CD4-positive, alpha-beta memory T cell (primary cell): ENCODE measurements at places on chromosomes 12 and 14.
A peak's percentile ranks its signal among the peaks of the same experiment; 100 is the strongest.

DNA sequence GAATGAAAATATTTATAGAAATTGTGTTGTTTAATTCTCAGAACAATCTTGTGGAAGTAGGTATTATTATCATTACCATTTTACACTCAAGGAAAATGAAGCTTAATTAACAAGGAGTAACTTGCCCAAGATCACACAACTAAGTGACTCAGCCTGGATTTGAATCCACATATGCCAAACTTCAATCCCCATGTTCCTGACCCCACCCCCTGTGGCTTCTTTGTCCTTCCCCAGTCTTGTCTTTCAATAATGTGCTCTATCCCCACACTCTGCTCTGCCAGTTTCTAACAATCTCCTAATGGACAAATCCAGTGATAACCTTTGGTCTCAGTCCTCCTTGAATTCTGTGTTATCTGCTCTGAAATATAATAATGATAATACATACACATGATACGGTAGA lies 355.2 kb downstream of the BMP4 start:
- DNase-seq = no peak

GRCh38 chr14:46197856-46198255 lies 453.7 kb downstream of the RPL10L start:
- DNase-seq = no peak

GRCh38 chr14:77270361-77271112 lies 469 bp downstream of the NGB start:
- no peak for DNase-seq

- DNase-seq = no peak
Observed at GRCh38 chr14:96039633-96040311, 610 bp downstream of the C14orf132 start.

DNA sequence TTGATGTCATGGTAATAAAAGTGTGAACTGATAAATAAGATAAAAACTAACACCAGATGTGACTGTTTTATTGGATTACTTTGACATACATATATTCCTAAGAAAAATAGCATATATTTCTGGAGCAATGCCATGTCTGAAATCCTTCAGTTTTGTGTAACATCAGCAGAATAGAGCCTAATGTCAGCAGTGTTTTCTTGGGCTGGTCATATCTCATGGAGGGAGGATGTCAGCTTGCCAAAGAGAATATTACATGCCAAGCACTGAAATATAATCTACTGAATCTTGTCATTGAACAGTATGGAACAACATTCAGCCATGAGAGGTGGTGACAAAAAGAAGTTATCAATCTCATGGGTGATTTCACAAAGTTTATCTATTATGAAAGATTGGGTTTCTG lies 220.3 kb downstream of the KLHL28 start:
- DNase-seq = no peak

GRCh38 chr12:3461391-3461790 lies 29.6 kb upstream of the PRMT8 start:
- no peak for DNase-seq

GRCh38 chr12:96327346-96327745 lies 72.9 kb downstream of the CDK17 start:
- DNase-seq = no peak

DNA sequence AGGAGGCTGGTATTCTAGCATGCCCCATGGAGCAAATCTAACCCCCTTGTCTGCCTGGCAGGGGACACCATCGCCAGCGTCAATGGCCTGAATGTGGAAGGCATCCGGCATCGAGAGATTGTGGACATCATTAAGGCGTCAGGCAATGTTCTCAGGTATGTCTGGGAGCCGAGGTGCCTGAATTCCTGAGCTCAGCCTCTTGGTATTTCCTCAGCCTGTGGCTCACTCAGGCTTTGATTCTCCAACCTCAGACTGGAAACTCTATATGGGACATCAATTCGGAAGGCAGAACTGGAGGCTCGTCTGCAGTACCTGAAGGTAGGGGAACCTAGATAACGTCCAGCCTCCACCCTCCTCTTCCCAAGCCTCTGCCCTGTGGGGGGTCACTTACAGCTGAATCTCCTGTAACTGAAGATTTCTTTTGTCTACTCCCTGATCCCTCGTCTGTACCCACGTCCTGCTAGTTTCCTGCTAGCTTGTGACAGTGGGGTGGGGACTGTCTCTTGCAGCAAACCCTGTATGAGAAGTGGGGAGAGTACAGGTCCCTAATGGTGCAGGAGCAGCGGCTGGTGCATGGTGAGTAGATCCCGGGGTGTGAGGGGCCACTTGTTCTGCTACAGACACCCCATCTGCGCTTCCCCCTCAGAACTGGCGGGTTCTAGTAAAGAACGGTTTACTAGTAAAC lies 7.0 kb downstream of the TAMALIN start:
- no peak for DNase-seq

DNA sequence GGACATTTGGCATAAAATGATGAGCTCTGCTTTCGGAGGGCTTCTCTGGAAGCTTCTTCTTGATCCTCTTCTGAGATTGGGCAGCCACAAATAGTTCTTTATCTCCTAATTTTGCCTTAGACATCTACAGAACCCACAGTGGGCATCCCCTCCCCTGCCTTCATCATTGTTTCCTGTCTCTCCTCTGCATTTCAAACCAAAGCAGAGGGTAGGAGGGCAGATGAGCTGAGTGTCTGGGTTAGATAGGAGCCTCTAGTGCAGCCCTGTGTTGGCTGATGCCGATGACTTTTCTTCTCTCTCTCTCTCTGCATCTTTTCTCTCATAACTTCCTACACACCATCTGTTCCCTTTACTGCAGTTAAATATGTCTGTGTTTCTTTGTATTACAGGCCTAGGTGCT lies 8.5 kb upstream of the IL26 start:
- DNase-seq = peak; percentile 49

- no peak for DNase-seq
Observed at GRCh38 chr14:95015046-95015445, 142.3 kb downstream of the DICER1 start.

- no peak for DNase-seq
Observed at GRCh38 chr12:21795648-21796328, 21.3 kb upstream of the KCNJ8 start.

DNA sequence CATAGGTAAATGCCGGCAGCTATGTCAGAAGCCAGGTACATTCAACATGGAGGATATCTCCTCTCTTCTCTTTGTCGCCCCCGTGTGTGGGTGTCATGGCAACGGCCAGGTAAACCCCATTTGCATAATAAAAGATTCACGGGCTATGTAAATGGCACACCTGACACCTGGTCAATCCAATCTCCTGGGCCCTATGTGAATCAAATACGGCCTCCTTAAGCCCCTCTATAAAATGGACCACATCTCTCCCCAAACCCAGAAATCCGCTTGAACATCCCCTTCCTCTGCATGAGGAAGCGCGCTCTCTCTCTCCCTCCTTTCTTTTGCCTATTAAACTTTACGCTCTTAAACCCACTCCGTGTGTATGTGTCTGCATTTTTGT lies 363.7 kb downstream of the SOX5 start:
- no peak for DNase-seq

DNA sequence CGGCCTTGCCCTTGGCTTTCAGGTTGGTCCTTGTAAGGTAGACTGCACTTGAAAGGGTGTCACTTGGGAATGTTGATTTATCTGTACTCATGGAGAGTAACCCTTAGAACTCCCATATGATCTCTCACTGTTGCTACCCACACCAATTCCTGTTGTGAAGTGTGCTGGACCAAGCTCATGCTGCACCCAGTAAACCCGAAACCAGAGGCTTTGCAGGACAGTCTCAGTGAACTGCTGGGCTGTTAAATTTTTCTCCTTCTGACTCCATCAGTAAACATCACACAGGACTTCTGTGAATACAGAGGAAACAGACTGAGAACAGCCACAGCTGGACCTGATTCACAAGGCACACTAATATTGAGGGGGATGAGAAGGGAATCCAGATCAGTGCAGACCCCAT lies 783.0 kb downstream of the TMEM121 start:
- DNase-seq = no peak

GRCh38 chr14:56224691-56225681 lies 106.8 kb downstream of the PELI2 start:
- no peak for DNase-seq

GRCh38 chr12:94426049-94426448 lies 33.6 kb downstream of the CEP83 start:
- no peak for DNase-seq

GRCh38 chr12:94717656-94718055 lies 67.3 kb upstream of the TMCC3 start:
- no peak for DNase-seq

- DNase-seq = peak; percentile 26
Observed at GRCh38 chr14:97697772-97698171, 900.6 kb downstream of the VRK1 start.

- no peak for DNase-seq
Observed at GRCh38 chr14:66105815-66106214, 380.4 kb upstream of the CCDC196 start.

GRCh38 chr12:15932327-15932726 lies 21.2 kb downstream of the DERA start:
- DNase-seq = no peak

GRCh38 chr12:74780182-74780849 lies 242.7 kb downstream of the ATXN7L3B start:
- no peak for DNase-seq

DNA sequence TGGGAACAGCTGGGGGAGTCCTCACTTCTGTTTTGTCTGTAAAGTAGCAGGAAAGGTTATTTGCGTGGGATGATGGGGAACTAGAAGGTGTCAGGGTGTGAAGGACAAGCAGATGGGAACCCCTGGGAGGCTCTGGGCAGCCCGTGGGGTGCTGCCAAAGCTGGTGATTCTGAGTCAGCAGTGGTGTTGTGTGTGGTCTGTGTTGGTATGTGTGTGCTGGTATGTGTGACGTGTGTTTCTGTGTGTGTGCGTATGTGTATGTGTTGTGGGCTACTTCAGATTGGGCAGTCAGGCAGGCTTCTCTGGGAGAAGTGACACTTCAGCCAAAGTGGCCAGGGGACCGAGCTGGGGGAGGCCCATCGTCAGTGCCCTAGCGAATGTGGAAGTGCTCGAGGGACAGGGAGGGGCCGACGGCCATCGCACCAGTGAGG lies 15.3 kb upstream of the BDKRB2 start:
- DNase-seq = no peak

DNA sequence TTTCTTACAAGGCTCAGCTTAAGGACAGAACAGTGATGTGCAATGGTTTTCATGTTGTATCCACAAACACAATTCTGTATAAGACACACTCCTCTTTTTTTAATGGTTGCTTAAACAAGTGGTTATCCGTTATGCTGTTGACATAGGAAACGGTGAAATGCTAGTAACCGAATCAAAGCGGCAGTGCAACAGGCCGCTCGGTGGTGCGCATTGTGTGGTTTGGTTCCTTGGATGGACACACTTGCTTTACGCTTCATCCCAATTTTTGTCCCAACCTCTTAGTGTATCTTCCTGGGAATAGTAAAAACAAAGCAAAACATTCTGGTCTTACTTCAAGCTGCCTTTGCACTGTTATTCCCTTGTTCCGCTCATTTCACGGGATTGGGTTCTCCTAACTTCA lies 650 bp upstream of the PTGER2 start:
- DNase-seq = peak; percentile 23
